ENCODE measurements at places on chromosomes 12 and 14.
A peak's percentile ranks its signal among the peaks of the same experiment; 100 is the strongest.

DNA sequence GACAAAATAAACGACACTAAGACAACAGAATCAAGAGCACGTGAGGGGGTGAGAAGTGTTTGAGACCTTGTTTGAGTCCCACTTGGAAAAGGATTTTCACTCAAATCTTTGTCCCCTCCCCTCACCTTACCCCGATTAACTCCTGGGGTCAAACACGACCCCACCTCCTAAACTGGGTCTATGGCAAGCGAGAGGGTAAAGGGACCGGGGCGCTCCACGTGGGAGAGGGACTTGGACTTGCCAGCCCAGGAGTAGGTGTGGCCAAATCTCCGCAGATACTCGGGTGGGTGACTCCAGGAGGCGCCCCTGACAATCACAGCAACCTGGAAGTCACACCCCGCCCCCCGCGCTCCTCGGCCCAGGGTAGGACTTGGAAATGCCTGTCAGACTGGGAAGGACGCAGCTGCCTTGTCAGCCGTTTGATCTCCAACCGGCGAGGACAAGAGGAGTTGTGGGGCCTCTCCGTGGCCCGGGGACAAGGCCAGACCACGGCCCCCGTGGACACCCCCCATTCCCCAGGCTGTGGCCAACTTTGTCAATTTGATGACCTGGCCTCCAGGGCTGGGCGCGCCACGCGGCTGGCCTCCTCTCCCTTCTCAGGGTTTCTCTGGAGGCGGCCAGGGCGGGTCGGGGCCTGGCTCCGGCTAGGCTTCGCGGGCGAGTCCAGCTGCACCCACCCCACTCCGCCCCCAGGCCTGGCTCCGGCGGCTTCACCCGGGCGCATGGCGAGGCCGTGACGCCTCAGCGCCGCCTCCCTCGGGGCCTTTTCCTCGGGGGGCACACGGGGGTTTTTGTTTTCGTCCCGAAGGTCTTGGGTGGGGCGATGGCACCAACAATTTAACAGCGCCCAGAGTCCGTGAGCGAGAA lies 1.1 kb upstream of the BCL11B start:
- DNase-seq, result no peak

GRCh38 chr12:114294303-114294685 lies 111.7 kb downstream of the TBX5 start:
- DNase-seq, result peak; percentile 8

GRCh38 chr12:102167821-102168604 lies 29.6 kb downstream of the PMCH start:
- no peak for DNase-seq

GRCh38 chr12:51548241-51548640 lies 42.8 kb upstream of the SCN8A start:
- DNase-seq, result no peak

GRCh38 chr12:102415515-102415914 lies 64.8 kb downstream of the IGF1 start:
- no peak for DNase-seq

DNA sequence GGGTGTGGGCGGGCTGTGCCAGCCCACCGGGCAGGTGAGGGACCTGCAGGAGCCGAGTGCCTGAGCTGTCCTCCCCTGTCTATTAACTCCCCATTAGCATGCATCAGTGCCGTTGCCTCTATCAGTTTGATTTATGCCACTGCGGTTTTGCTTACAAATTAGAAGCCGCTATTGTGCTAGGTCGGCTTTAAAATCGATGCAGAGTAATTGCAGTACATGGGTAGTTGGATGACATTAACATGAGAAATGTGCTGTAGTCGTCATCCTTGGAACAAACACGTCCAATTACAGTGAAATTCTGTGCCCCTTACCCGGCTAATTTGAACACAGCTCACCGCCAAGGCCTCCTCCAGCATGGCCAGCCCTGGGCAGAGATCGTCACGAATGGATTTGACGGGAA lies 145.8 kb downstream of the TSPAN9 start:
- DNase-seq, result no peak

DNA sequence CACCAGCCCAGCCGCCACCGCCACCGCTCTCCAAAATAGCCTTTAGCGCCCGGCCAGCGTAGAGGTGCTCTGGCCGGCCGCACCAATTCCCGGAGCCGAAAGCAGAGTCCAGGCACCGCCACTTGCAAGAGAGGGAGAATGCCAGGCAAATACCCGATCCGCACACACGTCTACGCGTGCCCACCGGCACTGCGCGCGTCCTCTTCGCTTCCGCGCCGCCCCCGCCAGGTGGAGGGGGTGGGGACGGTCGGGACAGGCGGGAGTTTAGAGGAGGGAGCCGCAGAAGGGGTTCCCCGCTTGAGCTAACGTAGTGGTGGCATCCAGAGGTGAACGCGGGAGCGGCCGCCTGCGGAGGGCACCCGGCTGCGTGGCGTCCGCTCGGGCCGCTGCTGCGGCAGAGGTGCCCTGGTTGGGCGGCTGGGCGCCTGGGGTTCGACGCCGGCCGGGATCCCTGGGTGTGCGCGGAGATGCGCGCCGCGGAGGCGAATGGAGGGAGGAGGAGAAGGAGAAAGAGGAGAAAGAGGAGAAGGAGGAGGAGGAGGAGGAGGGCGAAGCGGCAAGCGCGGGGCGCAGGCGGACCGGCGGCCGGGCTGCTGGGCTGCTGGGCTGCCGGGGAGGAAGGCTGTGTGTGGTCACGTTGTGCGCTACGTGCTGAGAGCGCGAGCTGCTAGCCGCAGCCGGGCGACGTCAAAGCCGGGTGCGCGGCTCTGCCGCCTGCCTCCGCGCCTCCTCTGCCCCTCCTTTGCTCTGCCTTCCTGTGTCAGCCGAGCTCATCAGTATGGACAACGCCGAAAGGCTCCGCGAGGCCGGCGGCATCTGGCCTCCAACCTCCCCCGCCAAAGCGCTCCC lies at the start of gene MDGA2:
TSS of gene MDGA2 (minus strand) at position 140 of the 849 bp plus-strand sequence.
- DNase-seq, result no peak

DNA sequence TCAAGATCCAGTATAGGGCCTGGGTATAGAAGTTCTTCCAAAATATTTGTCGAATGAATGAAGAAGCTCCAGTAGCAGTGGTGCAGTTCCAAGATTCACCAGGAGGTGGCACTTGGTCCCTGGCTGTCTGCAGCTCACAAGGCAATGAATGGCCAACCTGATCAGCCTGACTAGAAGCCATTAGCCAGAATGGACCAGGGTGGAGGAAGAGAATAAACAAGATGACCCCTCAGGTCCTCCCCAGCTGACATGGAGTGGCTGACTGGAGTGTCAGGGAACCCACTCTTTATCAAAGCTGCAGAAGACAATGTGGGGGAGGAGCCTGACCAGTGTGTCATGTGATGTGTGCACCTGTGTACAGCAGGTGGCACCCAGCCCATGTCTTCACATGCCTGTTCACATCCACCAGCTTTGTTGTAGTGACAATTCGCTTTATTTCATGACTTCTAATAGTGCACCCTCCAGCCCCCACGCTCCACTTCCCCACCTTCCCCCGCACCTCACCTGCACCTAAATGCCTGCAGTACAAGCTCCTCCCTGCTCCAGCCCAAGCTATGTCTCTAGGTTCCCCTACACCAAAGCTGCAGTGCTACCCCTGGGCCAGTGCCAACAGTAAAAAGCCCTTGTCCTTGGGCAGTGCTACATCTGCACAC lies 3.0 kb downstream of the LTBP2 start:
- DNase-seq, result no peak

DNA sequence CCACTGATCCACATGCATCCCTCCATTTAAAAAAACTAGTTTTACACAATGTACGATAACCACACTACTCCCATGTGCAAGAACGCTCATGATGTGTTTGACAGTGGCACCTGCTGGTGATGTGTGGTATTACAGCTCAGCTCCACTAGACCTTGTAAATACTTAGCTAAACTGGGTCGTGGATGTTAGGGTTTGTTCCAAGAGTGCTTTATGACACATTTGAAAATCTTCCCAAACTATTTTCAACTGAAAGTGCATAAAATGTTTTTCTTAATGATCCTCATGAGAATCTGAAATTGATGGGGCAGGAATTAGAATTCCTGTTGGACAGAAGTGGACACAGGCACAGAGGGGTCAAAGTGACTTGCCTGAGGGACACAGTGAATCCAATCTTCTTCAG lies 99.2 kb downstream of the SCARB1 start:
- no peak for DNase-seq

GRCh38 chr12:46410495-46410894 lies 37.9 kb upstream of the SLC38A2 start:
- DNase-seq, result no peak

GRCh38 chr14:79939235-79939634 lies 272.1 kb downstream of the DIO2 start:
- DNase-seq, result no peak

DNA sequence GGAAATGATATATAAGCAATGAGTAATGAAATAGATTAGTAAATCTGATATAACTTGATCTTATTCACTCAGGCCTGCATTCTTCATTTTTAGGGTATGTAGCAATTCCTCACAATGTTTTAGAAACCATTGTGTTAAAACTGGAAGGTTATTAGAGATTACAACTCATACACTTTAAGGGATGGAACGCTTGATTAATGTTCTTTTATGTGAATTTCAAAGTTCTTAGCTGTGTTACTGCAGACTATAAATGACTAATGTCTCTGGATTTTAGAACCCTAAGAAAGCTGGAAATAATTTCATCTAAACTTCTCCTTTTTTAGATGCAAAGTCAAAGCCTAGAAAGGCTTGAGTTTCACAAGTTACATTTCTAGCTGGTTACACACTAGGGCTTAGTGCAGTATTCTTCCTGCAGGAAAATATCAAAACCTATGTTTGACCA lies 148.2 kb upstream of the CLEC14A start:
- peak; percentile 75 for DNase-seq

- DNase-seq, result no peak
Measured at GRCh38 chr14:60482743-60483142, 3.1 kb downstream of the C14orf39 start.

DNA sequence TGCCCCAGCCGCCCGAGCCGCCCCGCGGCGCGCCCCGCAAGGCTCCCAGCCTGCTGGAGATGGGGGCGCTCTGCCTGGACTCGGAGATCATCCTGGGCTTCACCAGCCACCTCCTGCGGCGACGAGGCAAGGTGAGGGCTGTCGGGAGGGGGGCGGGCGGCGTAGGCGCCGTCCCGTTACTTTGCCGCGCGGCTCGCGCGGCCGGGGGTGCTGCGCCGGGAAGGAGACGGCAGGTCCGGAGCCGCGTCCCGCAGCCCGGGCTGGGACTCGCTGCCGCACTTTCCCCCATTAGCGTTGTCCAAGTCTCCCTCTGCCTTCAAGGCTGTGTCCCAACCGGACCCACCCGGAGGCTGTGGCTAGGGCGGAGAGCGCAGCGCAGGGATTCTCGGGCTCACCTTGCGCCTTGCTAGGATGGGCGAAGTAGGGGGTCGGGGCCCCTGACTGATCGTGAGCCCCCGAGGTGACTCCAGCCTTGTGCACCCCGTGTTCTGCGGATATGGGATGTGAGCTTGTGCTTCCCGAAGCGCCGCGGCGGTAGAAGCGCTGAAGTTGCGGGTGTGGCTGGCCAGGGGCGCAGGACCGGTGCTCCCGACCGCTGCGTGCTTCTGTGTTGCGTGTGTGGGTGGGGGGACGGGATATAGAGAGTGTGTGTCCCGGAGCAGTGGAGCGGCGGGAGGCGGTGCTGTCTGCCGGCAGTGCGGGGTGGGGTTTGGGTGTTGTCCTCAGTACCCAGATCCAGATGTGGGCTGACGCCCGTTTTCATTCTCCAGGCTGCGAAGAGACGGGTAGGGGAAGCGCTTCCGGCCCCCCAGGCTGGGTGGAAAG lies 1.7 kb upstream of the KIF26A start:
- DNase-seq, result no peak

- DNase-seq, result no peak
Measured at GRCh38 chr12:112967858-112968257, 10.5 kb upstream of the OAS2 start.

GRCh38 chr12:83931451-83931850 lies 981.1 kb downstream of the SLC6A15 start:
- no peak for DNase-seq

GRCh38 chr14:101174980-101175606 lies 271.6 kb upstream of the RTL1 start:
- no peak for DNase-seq

- no peak for DNase-seq
Measured at GRCh38 chr14:91018481-91018880, 42.0 kb downstream of the RPS6KA5 start.

- DNase-seq, result no peak
Measured at GRCh38 chr12:107119091-107119490, 25.7 kb upstream of the CRY1 start.

DNA sequence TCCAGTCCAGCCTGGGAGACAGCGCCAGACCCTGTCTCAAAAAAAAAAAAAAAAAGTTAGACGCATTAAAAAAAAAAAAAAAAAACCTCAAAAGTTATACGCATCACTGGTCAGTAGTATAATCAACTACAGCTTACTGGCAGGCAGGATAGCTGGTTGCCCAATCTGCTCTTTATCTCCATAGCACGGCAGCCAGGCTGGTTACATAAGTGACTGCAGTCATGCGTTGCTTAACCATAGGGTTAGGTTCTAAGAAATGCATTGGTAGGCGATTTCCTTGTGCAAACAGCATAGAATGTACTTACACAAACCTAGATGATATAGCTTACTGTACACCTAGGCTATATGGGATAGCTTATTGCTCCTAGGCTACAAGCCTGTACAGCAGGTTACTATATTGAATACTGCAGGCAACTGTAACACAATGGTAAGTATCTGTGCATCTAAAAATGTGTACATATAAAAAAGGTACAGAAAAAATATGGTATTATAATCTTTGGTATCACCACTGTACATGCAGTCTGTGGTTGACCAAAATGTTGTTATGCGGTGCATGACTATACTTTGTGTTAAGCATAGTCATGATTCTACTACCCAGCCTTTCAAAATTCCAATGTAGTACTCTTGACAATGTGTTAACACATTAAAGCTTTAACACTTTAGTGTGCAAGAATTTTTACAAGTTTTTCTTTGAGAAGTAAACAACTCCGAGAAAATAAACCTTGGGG lies 8.1 kb downstream of the L2HGDH start:
- DNase-seq, result no peak
